ENCODE measurements at places on chromosomes 7 and 10.
A peak's percentile ranks its signal among the peaks of the same experiment; 100 is the strongest.

- no peak for DNase-seq
Observed at GRCh38 chr7:74092964-74093471, 9.4 kb downstream of the LIMK1 start.

DNA sequence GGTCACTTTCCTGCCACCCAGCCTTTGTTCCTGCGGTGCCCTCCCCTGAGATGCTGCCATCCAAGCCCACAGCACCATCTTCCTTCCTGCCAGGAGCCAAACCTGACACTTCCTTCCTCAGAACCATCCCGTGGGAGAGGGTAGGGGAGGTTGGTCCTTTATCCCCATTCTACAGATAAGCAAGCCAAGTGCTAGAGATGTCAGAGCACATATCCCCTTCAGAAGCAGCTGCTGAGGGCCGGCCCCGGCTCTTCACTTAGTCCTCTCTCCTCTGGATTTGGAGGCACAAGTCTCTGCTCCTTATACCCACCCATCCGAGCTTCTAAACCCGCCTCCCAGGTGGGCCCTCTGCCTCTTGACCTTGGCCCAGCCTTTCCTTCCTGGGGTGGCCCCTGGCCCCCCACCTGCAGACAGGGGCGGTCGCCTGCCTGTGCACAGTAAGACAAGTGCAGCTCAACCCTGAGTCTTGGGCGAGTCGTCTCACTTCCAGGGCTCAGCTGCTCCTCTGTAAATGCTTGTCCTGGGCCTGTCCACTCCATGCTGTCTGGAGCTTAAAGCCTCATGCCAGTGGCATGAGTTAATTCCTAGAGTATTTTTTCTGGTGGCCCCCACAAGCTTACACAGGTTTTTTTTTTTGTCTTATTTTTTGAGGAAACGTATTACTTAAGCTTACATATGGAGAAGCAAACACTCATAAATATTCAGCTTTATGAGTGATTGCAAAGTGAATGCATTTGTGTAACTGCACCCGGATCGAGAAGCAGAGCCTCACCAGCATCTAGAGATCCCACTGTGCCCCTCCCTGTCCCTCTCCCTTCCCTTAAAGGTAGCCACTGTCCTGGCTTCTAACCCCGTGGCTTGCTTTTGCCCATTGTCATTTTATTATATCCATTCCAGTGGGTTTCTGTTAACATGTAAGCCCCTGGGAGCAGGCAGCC, 125.1 kb downstream of the CDH23 start:
- DNase-seq, result no peak

DNA sequence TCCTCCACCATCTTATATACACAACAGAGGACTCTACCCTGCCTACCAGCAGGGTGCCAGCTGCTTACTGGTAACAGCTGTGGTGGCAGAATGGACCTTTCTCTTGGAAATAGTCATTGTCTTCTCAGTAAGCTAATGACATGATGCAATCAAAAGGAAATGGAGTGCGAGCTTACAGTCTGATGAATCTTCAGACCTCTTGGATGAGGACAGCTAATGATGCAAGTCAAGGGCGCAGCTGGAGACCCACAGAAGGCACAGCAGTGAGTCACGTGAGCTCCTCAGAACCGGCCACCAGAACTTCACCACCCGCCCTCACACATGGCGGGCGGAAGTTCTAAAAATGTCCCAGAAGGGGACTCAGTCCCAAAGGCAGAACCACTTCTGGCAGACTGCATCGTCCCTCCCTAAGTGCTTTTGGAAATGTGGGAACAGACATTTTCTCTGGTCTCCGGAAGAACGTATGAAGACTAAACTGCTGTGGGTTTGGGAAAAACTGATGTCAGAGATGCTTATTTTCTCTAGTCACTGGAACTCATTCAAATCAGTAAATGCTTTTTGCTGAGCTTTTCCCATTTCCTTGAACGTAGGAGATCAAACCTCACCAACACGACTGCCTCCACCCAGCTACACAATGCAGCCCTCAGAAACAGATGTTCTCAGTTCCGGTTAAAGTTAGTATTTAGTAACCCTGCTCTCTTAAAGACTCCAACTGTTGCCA, 96.4 kb downstream of the FAS start:
- no peak for DNase-seq

- DNase-seq, result no peak
Observed at GRCh38 chr10:2682491-2682890, 384.9 kb upstream of the PFKP start.

DNA sequence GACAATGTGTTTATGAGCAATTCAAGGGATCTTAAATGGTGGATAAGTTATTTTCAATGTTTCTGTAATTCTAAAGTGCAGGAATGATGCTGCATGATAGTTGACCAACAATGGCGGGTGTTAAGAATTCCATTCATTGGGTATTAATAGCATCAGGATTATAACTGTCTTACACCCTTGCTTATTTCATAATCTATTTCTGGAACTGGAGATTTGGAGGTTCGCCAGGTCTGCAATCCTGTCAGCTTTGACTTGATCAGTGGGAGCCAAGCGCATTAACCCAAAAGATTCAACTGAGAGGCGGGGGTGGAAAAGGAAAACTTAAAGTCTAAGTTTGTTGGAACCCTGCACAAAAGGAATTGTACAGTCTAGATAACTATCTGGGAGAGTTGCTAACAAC, 114.9 kb upstream of the ZEB1 start:
- no peak for DNase-seq

GRCh38 chr7:89777499-89777898, 376.8 kb upstream of the STEAP1 start:
- DNase-seq, result no peak

GRCh38 chr10:132414402-132415016, 17.5 kb downstream of the PWWP2B start:
- DNase-seq, result no peak

GRCh38 chr7:116177009-116177408, 33.3 kb upstream of the TES start:
- no peak for DNase-seq

DNA sequence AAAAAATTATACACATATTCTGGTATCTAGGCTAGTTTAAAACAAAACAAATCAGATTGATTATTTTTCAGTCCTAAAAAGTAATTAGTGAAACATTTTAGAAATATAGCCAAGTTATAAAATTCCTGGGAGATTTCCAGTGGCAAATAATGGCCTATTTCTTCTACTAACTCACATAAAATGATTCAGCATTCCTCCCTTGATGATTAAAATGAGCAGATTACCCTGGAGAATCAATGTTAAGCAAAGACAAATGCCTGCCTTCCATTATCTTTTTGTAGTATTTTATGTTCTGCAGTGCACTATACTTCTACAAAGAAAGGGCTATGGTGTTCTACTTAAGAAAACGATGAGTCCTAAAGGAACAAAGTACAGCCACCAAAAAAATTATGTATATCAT, 53.6 kb downstream of the PARD3 start:
- DNase-seq, result no peak

DNA sequence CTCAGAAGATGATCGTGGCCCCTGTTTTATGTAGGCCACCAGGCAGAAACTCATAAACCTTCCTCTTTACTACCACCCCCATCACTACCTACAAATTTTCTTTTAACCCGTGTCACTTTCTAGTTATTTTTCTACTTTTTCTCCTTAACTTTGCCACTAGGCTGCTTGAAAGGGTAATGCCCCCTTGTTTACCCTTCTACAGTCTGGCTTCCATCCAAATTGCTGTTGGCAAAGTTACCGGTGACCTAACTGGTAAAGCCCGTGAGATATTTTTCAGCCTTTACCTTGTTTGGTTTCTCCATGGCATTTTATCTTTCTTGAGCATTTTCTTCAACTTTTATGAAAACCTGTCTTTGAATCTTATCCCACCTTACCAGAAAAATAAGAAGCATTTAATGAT, 153.0 kb downstream of the WNT2 start:
- no peak for DNase-seq

DNA sequence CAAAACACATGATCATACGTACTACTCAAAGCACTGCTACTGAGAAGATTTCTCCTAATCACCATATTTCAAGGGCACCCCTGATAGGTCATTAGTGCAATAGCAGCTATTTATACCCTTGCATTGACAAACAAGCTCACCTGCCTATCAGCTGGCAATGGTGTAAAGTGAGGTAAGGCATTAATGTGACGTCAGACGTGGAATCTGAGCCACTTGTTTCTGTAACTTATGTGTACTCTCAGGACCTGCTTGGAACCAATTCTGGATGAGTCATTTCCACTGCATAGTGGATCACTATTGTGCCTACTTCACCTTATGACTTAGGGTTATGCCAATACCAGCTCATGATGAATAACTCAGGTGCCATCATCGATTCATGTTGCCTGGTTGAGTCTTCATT, 628.5 kb upstream of the CELF2 start:
- DNase-seq, result no peak

DNA sequence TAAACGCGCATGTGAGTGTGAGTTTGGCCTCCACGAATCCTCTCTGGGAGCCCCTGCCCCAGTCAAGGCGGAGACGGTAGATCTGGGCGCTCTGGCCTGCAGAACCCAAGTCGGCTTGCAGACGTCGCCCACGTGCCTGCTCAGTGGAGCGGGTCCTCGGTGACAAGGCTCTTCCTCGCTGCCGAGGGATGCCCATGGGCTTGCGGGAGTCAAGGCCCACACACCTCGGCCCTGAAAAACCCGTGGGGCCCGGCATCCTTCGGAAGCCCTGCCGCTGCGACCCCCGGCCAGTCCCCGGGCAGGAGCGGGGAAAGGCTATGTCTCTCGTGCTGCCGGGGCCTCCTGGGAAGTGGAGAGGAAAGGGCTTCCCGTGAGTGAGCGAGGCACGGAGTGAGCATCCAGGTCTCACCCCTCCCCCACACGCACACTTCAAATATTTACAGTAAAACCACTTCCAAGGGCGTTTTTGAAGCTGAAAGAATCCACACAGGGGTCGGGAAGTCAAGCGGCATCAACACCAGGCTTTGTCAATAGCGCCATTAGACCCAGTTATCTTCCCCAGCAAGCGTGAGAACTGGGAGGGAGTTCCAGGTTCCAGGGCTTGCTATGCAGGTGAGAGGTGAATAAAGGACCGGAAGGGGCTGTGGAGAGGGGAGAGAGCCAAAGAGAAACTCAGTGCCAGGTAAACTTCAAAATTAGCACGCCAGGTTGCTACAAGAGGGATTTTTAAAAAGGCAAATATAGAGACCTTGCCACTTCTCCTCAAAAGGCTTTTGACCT, 1.1 kb upstream of the MNX1 start:
- no peak for DNase-seq

GRCh38 chr7:150458235-150458634, 7.8 kb downstream of the GIMAP8 start:
- DNase-seq, result no peak

GRCh38 chr10:110141871-110142635, 65.4 kb upstream of the MXI1 start:
- DNase-seq, result no peak

DNA sequence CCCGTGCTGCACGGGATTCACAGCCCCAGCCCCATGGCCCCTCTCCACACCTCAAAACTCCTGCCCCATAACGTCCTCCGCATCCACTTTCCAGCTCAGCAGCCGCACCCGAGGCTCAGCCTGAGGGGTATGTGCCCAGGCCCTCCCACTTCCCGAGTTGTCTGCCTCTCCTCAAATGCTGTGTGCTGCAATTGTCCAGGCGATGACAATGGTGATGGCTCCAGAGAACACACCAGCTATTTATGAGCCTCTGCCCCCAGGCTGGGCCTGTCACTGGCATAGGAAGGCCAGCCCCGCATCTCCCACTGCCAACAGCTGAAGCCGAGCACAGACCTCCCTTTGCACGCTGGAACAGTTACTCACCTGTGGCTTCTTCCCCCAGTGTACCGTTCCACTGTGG, 2.4 kb upstream of the LDB3 start:
- DNase-seq, result peak; percentile 89

GRCh38 chr7:105776986-105777910, 99.2 kb downstream of the ATXN7L1 start:
- DNase-seq, result no peak

DNA sequence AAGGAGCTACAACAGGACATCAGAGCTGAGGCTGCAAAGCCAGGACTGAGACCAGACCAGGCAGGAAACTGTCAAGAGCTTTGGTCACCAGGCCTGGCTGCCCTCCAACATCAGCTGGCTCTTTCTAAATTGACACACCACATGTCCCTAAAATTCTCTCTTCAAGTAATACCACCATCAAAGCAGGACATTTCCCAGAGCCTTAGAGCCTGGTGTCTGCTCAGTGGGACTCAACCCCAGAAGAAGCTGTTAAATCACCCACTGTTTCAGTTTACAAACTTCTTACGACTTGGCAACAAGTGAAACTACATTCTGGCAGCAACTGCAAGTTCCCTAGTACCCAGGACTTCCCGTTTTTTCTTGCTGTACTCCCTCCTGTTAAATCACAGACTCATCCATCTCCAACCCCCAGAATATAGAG, 3.8 kb upstream of the IL6 start:
- DNase-seq, result no peak

- DNase-seq, result no peak
Observed at GRCh38 chr10:132924046-132924952, 18.1 kb downstream of the CFAP46 start.

GRCh38 chr10:125274961-125275360, 114.6 kb upstream of the CTBP2 start:
- no peak for DNase-seq

DNA sequence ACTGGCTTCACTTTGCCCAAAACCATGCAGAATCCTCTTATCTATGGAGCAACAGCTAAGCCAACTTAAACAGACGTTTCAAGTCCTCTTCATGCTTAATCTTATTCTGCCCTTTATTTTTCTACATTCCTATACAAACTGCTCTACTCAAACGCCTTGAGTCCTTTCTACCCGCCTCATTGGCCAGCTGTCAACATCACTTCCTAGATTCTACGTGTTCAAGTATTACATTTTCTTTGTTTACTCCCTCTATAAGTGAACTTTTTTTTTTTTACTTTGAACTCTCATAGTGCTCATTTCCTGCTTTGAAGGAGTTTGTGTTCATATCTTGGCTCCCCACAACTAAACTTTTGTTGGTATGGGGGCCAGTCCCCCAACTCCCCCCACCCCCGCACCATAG, 28.9 kb upstream of the SLC26A5 start:
- DNase-seq, result no peak

GRCh38 chr7:105202616-105203015, 186.1 kb downstream of the SRPK2 start:
- no peak for DNase-seq

DNA sequence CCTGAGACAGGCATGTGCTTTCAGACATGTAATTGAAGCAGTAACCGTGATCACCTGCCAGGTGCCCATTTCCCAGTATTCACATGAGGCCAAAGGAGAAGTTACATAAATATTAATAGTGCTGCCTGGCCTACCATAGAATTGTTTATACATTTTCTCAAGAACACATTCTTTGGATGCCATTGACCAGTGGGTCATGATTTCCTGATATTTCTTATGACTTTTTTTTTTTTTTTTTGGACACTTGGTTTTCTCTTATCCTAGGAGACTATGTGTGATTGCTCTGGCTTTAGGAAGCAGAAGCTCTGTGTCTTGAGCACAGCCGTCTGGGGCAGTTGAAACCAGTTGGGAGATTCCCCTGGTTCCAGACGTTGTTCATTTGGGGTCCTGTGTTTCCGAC, 143.9 kb upstream of the NPS start:
- DNase-seq, result no peak

- no peak for DNase-seq
Observed at GRCh38 chr7:40890088-40890692, 755.4 kb downstream of the SUGCT start.

- DNase-seq, result no peak
Observed at GRCh38 chr10:23016636-23017035, 78.7 kb upstream of the MSRB2 start.

- DNase-seq, result no peak
Observed at GRCh38 chr7:92635538-92635937, 45.3 kb upstream of the FAM133B start.

All from nucleus accumbens (tissue), 56 donors.